ENCODE measurements at places on chromosomes 11 and 22.

DNA sequence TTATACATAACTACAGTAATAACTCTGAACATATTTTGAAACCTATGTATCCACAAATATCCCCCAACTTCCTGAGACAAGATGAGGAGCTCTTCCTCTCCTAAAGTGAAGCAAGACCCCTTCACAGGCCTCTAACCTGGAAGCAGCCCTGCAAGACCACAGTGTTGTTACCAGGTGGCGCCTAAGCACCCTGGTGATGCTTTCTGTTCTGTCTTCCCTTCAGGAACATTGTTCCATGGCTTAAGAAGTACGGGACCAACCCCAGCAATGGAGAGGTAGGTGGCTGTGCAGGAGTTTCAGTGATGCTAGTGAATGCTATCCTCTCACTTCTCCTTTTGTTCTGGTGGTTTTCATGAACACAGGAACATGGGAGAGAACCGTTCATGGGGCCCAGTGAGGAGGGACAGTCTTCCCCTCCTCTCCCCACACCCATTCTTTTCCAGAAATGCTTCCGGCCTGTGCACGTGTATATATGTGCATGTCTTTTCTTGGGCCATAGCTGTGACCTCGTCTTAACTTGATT lies 6.4 kb downstream of the PPIL2 start:
- no peak for DNase-seq

GRCh38 chr11:111674941-111675340 lies 72.7 kb downstream of the SIK2 start:
- DNase-seq = no peak

GRCh38 chr11:70826541-70827335 lies 425.6 kb downstream of the SHANK2 start:
- DNase-seq = peak; percentile 63

GRCh38 chr22:39777716-39778454 lies 115.7 kb downstream of the ENTHD1 start:
- no peak for DNase-seq

DNA sequence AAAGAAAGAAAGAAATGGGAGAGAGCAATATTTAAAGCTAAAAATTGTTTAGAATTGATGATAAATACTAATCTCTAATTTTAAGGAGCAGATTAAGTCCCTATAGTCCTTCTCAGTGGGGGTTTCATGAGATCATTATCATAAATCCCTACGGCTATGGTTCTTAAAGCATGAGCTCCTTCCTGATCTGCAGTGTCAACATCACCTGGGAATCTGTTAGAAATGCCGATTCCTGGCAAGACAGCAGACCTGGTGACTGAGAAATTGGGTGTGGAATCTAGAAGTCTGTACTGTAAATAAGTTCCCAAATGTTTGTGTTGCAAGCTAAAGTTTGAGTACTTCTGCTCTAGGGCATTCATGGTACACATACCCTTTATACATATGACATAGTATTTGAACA lies 12.6 kb downstream of the HIKESHI start:
- DNase-seq = no peak

GRCh38 chr11:119251114-119251513 lies 45.0 kb downstream of the CBL start:
- DNase-seq = no peak

DNA sequence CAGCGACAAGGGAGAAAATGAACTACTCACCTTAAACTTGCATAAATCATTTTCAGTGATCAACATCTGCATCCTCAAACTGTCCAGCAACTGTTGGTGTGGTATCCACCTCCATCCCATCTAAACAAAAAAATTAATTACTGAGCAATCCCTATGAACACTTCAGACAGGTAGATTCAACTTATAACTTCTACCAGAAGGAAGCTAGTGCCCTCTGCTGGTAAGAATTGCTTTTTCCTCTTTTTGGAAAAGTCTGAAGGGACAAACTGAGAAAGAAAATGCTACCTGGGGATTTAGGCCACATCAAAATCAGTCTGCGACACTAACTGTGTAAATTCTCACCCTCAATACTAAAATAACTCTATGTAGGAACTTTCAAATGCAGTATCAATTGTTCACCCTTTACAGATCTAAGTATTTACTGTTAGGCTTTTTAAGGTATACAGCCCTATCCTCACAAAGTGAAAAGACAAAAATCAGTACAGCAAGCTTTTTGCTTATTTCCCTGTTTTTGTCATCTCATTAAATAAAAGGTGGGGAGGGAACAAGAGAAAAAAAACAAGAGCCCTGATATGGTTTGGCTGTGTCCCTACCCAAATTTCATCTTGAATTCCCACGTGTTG lies 17.9 kb downstream of the CLNS1A start:
- DNase-seq = peak; percentile 32
